ENCODE measurements at places on chromosomes 3 and 15.
A peak's percentile ranks its signal among the peaks of the same experiment; 100 is the strongest.

- DNase-seq = peak; percentile 70
Observed at GRCh38 chr15:101014921-101015841, 96.0 kb downstream of the LRRK1 start.

DNA sequence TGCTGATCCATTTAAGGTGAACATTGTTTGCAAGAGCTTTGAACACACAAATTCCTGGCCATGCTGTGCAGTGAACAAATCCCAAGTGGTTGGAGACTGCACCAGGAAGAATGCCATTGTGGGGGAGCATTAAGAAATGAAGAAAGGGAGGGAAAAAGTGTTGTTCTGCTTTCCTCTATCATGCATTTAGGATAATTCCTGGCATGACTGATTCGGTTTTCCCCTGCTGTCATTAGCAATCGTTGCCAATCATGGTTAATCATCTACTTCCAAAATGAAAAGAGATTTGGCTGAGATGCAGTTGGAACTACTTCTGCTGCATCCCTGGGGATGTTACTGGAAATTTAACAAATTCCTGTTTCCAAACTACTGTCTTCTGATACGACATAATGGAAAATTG lies 73.7 kb upstream of the ZPLD1 start:
- no peak for DNase-seq

DNA sequence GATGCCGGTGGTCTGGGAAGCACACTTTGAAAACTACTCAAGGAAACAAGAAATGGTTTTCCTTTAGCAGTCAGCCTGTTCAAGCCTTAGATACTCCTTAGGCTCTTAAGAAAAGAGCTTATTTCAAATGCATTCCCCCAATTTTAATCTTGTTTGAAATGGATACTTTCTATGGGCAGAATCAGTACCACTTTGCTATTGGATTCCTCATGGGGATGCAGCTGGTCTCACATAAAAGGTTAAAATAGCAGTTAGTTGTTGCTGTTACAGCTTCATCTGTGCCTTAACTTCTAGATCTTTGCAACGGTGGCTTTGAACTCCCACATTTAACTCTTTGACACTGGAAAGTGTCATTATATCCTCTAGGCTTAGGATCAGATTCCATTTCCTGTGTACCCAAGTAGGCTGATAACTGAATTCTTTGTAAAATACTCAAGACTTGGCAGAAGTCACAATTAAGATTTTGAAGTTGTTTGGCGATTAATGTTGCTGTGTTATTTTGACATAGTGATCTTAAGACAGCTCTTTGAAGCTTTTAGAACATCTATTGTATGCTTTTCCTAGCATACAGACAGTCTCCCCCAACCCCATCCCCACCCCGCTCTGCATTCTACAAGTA lies 2.2 kb downstream of the THBS1 start:
- DNase-seq = no peak

DNA sequence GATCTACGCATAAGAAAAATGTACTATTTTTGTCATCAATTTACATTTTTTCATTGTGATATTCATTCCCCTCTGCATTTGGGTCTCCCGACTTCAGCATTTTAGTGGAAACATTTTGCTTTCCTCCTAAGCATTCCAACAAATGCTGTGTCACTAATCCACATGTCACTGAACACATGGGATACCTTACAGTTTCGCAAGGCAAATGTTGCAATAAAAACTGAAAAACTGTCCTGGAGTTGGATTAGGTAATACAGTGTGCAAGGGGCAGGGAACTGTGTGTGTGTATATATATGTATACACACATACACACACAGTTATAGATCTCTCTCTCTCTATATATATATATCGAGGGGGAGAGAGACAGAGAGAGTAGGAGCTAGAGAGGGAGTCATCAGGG lies 632.2 kb downstream of the MAGI1 start:
- no peak for DNase-seq

GRCh38 chr15:78944202-78944625 lies 632 bp downstream of the CTSH start:
- peak; percentile 71 for DNase-seq
